ENCODE measurements at places on chromosomes 11 and 22.

DNA sequence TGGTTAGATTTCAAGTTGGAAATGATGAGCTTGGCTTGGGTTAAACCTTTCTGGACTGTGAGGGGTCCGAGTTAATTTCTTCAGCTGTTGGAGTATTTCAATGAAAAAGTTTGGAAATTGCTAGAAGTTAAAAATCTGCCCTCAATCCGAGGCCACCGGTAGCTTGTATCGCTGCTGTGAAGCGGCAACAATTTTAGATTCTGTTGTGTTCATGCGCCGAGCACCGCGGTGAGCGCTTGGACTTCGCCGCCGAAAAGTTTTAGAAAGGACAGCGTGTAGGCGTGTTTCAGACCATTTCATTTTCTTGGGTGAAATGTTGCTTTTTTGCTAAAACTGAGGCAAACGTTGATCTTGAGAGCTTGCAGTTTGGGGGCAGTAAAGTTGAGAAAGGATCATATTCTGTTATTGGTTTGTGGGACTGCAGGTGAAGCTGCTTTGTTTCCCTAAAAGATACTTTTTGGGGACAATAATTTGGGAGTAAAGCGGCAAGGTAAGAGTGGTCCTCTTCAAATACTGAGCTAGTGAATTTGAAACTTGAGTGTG, 928 bp downstream of the FBXO7 start:
- peak; percentile 46 for DNase-seq

- DNase-seq, result no peak
Observed at GRCh38 chr11:103529181-103529684, 420.0 kb downstream of the DYNC2H1 start.

- DNase-seq, result no peak
Observed at GRCh38 chr11:59574467-59574866, 41.1 kb downstream of the OSBP start.

GRCh38 chr22:26235792-26236487, 66.7 kb downstream of the SEZ6L start:
- DNase-seq, result no peak

GRCh38 chr11:124876818-124877630, 11.8 kb downstream of the ROBO3 start:
- DNase-seq, result no peak

DNA sequence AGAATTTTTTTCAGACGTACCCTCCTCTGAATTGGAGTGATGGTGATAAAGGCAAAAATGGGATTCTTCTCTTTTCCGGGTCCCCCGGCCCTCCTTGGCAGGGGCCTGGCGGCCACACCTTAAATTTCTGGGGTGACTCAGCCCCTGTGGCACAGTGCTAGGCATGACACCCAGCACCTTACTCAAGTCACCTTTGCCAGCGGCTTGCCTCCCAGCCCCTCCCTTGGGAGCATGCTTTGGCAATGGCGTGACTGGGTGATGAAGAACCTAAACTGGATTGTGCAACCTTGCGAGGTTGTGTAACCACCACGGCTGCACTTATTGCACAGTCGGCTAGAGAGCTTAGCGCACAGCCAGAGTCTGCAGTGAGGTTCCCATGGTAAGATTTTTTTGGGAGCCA, 16.2 kb upstream of the LDLRAD3 start:
- DNase-seq, result no peak

DNA sequence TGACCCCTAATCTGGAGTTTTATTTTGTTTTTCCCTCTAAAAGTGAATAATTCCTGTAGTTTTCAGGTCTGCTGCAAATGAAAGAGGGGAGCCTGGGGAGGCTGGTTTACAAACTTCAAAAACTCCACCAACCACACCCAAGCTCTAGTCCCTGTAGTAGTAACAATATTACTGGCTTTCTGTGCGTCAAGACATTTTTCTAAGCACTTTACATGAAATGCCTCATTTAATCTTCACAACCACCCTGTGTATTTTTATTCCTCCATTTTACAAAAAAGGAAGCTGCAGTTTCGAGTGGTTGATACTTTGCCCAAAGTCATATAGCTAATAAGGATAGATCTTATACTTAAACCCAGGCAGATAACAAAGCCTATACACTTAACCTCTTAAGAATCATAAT, 23.5 kb downstream of the CTNND1 start:
- no peak for DNase-seq

- no peak for DNase-seq
Observed at GRCh38 chr11:61910187-61911127, 6.9 kb downstream of the RAB3IL1 start.

DNA sequence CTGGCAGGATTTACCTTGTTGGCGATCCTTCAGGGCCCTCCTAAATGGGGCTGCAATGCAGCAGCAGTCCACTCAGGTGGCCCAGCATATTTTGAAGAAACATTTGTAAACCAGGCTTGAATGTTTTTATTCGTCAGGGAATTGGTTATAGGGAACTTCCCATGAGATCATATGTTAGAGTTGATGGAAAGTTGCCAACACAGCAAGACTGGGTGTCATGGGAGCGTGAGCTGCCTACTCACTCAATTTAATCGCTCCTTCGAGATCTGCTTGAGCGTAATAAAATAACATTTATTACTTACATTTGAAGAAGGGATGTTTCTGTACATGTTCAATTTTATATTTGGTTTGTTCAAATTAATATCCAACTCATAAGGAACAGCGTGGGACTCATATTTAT, 19.4 kb downstream of the OR2AT4 start:
- DNase-seq, result no peak

DNA sequence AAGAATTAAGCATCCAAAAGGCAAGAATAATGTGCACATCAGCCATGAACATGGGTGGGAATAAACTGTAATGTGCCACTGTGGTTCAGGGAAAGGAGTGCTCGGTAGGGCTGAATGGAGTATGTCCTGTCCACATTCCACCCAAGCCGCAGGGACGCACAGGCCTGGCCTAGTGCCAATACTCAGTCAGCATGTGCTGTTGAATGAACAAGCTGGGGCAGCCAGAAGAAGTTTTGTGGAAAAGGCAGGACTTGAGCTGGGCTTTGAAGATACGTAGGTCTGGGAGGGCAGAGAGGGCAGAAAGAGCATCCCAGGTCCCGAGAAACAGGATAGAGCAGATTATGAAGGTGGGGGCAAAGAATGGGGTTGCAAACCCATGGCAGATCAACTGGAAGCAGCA, 60.0 kb upstream of the PLET1 start:
- no peak for DNase-seq

GRCh38 chr11:67291481-67292381, 2.6 kb downstream of the ANKRD13D start:
- DNase-seq, result no peak

DNA sequence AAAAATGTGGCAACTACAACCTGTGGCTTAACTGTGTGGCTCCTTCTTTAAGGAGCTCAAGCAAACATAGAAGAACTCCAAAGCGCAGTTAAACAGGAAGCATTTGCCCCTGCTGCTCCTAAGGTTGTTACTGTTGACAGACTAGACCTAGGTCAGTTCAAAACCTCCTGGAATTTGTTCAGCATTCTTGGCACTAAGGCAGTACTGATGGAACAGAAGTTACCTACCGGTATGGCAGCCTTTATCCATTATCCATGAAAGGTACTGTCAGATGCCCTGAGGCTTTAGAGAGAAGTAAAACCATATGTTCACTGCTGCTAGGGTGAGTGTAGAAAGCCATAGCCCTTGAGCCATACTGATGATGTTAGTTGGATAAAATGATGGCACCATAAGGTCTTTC, 916.5 kb upstream of the FAT3 start:
- no peak for DNase-seq

DNA sequence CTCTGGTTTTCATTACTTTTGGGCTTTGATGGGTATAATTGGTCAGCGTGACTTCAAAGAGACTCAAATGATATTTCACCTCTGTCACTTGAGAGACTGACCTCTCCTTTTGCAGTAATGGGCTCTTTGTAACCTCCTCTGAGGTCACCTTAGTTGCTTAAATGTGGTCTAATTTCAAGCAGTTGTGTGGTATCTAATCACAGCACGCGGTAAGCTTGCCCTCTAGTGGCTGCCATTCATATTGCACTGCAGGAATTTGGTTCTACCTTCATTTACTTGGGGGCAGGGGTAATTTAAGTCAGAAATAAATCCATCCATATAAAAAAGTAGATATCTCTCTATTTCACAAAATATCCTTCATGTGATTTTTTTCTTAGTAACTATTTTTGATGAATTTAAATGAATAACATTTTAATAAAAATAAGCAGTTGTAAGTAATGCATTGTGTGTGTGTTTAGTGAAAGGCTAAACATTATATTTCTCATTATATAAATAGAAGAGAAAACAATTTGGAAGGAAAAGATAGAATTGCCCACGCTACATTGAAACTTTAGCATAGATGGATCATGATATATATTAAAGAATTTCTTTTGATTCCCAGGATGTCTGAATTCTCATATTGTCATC, 55.0 kb upstream of the ANO3 start:
- peak; percentile 63 for DNase-seq

- peak; percentile 44 for DNase-seq
Observed at GRCh38 chr11:10899121-10899830, 41.4 kb upstream of the ZBED5 start.

DNA sequence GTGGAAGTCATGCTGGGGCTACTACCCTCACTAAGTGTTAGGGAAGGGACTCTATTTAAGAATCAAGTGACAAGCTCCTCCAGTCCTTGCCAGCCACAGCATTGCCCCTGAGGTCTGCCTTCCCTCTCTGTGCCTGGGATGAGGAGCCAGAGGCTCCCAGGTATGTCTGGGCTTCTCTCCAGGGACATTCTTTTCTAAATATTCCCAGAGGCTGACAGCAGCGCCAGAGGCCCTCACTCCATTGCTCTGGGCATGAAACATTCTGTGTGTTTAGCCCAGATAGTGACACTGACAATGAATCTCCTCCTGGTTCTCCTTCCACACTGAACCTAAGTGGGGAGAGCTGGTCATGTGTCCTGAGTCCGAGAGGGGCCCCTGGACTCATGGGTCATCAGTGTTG, 2.2 kb downstream of the OR51E1 start:
- DNase-seq, result no peak

DNA sequence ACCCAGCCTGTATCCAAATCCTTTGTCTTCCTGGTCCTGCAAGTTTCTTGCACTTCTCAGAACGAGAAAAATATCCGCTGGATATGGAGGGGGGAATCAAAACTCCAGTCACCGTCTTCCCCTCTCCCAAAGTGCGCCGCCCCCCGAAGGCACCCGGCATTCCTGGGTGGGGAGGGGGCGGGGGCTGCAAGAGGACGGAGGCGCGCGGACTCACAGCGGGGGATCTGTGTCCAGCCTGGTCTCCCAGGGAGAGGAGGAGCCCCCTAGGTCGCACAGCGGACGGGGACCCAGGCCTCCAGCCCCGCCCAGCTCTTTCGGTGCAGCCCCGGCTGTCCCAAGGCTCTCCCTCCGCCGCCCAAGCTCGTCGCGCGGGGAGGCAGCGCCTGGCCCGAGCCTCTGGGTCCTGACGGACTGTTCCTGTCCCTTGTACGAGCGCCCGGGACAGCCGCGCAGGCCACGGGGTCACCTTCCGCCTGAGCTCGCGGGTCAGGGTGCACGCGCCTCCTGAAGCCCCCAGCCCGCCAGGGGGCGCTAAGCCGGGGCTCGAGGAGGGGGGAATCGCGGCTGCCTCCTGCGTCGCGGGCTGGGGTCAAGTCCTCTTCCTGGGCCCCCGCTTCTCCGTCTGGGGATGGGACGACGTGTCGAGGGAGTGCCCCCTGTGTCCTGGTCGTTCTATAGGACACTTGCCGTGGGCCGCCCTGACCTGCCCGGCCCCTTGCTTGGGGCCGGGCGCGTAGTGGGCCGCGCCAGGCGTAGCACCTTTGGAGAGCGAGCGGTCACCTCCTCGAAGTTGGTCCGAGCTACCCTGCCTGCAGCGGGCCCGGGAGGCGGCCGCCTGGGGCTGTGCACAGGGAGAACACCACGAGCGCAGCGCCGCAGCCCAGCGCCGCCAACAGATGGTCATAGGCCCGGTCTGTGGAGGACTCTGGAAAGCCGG, 2.4 kb upstream of the WNT11 start:
- DNase-seq, result peak; percentile 88

- no peak for DNase-seq
Observed at GRCh38 chr11:105158436-105158835, 18.9 kb upstream of the CARD18 start.

- DNase-seq, result peak; percentile 36
Observed at GRCh38 chr22:44107340-44107739, 73.4 kb upstream of the PARVG start.

GRCh38 chr11:19814421-19814820, 101.8 kb downstream of the NAV2 start:
- DNase-seq, result no peak

GRCh38 chr11:69912161-69912910, 93.1 kb upstream of the FGF3 start:
- no peak for DNase-seq

DNA sequence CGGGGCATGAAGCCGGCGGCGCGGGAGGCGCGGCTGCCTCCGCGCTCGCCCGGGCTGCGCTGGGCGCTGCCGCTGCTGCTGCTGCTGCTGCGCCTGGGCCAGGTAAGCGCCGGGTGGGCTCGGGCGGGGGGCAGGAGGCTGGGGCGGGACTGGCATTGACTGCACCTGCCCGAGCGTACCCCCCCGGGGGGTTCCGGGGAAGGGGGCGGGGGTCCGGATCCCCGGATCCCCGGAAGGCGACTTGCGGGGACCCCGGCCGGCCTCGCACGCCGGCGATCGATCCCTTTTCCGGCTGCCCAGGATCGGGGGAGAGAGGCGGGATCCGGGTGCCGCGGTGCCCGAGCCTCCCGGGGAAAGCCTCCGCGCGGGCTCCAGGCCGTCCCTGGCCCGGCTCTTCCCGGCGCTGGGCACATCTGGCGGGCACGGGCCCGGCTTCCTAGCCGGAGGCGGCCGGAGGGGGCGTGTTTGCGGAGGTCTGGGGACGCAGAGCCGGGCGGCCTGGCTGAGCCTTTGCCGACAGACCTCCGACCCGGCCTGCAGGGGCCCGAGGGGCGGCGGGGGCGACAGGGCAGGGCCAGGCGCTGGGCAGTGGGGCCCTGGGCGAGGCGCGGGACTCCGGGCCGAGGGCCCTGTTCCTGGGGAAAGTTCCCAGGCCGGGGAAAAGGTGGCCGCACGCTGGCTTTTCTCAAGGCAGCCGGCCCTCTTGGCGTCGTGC, 705 bp downstream of the PTPRJ start:
- peak; percentile 57 for DNase-seq

All from stimulated activated CD8-positive, alpha-beta memory T cell treated with anti-CD3 and anti-CD28 coated beads, Interleukin-4, amount 100 ng/mL, for 48 hours (primary cell).